Thyroid gland (tissue), 4 donors: ENCODE measurements at places on chromosomes 16 and 17. TPM values are rescaled to one million over a fixed set of nuclear protein-coding genes. Genes with fewer than 3 reads are reported as not detected.
A peak's percentile ranks its signal among the peaks of the same experiment; 100 is the strongest.

- peaks cover under 1% of the 10 kb centered on the region for H3K4me1 ChIP-seq
- no peaks in the 10 kb centered on the region for H3K36me3 ChIP-seq
- H3K27ac ChIP-seq: no peak overlapping the region
- H3K4me3 ChIP-seq: no peak overlapping the region
- no peak for DNase-seq
- no peaks in the 10 kb centered on the region for H3K27me3 ChIP-seq
Measured at GRCh38 chr17:78479369-78479768, 97.8 kb downstream of the DNAH17 start.

DNA sequence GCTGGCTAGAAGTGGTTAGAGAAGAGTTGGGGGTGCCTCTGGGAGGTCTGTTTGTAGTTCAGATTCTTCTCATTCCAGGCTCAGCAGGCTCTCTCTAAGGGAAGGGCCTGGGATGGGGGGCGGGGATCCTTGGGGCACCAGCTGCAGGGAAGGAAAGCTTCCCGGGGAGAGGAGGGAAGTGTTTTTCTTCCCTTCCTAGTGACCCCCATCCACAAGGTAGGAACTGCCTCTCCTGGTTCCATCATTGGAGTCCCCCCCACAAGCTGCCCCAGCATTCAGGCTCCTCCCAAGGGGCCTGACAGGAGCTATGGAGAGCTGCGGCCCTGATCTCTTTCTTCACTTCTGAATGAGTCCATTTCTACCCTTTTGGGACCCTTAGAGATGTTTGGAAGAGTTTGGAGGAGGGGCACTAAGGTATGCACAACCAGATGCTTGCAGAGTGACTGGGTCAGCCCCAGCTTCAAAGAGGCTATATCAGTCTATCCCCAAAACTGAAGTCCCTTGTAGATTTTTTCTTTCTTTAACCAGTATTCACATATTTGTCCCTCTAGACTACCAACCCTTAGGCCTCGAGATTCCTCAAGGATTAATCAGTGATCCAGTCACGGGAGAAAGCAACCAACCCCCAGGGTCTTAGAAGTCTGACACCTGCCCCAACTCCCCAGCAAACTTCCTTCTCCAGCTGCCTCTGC, 13.9 kb upstream of the FZD2 start:
- DNase-seq: peak; percentile 54
- no peak overlapping the region for H3K27ac ChIP-seq
- H3K36me3 ChIP-seq: no peaks in the 10 kb centered on the region
- peaks cover 17% of the 10 kb centered on the region for H3K4me1 ChIP-seq
- H3K27me3 ChIP-seq: no peaks in the 10 kb centered on the region

DNA sequence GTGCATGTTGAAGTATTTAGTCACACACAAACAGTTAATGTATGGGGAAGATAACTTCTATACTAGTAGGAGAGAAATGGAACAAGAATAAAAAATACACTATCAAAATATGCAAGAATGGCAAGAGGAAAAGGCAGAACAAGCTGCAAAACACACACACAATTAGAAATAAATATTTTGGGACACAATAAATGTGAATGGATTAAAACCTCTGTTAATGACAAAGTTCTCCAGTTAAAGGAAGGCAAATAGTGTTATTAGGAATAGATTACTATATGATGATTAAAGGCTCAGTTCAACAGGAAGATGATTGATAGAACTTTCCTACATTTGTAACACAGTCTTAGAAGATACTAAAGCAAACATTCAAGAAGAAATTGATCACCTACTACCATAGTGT, 106.3 kb upstream of the ZNF750 start:
- no peak for DNase-seq
- no peaks in the 10 kb centered on the region for H3K27me3 ChIP-seq
- no peak overlapping the region for H3K27ac ChIP-seq
- no peak overlapping the region for H3K4me3 ChIP-seq
- H3K4me1 ChIP-seq: no peaks in the 10 kb centered on the region

CLDN6 gene
- not detected for total RNA-seq

CAMTA2 gene
- 29.0 TPM for total RNA-seq

CCDC40 gene
- total RNA-seq: 11.9 TPM
